ENCODE measurements at places on chromosomes 11 and 22.

DNA sequence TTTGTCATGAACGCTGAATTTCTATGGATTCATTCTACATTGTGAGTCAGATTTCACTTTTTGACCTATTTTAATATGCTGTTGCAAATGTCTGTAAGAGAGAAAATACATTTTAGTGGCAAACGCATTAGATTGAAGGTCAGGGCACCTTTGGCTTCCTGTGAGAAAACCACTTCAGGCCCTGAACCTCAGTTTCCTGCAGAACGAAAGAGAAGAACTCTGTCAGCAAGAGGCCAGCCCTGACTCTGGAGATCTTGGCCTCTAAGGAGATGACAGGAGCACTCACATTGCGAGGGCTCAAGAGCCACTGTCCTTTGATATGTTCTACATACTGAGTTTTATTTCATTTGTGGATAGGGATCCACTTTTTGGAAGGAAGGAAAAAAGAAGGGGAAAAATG is 83.6 kb downstream of the KCNJ1 start:
- no peak for DNase-seq

- DNase-seq: no peak
Observed at GRCh38 chr22:28397306-28397705, 282.3 kb downstream of the TTC28 start.

- DNase-seq: no peak
Observed at GRCh38 chr11:37849706-37850105, 1251.7 kb upstream of the RAG2 start.

- DNase-seq: no peak
Observed at GRCh38 chr11:131038597-131038996, 122.3 kb upstream of the SNX19 start.

GRCh38 chr11:22577854-22578253 is 47.8 kb downstream of the FANCF start:
- DNase-seq: no peak

DNA sequence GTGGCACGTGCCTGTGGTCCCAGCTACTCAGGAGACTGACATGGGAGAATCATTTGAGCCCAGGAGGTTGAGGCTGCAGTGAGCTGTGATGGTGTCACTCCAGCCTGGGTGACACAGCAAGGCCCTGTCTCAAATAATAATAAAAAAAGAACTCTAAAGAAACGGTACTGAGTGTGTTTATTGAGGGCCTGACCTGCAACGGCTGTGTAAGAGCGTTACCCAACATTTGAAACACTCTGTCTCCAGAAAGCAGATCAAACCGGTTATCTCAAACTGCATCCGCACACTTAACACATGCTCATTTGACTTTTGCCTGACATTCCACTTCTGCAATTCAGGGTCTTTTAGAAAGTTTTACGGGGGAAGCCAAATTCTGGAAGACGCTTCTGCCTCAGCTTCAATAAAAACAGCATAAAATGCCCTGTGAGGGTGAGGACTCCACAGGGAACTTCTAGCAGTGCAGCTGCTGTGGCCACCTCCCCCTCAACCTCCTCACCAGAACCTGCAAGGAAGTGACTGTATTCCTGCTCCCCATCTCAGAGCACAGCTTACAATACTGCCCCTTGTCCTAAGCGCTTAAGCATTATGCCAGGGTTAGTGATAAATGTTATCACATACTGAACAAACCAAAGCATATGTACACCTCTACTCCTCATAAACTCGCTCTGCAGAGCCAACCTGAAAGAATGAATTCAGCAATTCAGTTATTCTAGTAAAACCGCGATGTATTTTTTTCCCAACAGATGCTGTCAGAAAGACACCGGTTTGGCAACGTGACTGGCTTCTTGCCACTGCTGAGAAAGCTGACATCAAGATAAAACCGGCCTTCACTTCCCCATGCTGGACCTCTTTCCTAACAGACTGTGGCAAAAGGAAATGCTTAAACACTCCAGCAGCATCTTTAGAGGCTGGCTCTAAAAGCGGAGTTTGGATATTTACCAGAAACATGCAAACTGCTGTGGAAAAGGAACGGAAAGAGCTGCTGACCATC is 52.2 kb downstream of the PRDM10 start:
- no peak for DNase-seq

DNA sequence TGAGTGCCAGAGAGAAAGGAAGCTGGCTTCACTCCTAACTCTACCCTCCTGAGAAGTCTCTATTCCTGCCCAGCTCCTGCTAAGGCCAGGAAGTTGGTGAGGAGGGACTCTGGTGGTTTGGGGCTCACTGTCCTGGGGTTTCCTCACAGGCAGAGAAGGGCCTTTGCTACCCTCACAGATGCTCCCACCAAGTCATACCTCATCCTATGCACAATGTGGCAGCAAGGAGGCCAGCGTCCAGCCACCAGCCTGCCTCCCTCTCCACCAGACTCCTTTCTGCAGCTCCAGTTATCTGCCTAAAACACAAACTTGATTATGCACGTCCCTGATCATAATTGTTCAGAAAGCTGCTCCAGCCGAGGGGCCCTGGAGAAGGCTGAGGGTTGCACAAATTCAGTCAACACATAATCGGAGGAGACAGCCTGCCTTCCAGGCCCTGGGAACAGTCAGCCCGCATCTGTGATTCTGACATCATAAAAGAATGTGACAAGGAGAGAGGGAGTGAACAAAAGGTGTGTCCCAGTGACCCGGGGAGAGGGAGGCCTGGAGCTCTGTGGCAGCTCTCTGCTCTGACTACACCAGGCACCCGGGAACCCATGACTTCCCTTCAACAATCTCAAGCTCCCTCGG is 28.8 kb downstream of the DKK3 start:
- no peak for DNase-seq

DNA sequence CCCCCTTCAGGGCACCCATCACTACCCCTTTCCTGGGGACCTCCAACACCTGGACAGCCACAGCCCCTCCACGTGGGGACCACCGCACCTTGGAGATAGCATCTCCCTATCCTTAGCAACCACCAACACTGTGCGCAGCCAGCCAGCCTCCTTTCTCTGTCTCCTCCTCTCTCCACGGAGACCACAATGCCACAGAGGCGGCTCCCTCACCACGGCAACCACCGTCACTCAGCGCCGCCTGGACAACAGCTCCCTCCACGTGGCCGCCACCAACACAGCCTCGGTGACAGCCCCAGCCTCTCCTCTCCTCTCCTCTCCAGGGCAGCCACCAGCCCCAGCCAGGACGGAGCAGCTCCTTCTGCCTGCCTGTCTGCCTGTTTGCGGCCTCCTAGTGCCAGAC is 10.5 kb downstream of the ELFN2 start:
- no peak for DNase-seq

DNA sequence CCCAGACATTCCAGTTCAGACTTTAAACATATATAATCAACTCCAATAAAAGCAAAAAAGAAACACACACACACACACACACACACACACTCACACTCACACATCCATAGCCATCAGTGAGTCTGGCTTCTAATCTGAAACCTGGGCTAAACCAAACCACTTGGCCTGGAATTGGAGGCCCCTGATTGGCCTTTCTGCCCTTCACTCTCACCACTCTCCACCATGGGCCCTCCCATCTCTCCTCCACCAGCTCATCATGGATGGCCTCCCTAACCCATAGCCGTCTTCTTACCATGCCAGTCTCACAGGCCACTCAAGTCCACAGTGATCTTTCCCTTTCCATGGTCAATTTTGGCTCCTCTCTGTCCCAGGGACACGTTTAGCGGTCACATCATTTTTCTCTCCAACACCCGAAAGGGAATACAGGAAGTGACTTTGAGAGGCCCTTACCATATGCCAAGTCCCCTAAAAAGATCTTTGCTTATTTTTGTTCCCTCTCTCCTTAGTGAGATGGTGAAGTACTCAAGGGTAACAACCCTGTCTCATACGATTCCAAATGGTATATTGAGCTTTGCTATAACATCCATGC is 66.6 kb downstream of the ENDOD1 start:
- no peak for DNase-seq

- DNase-seq: no peak
Observed at GRCh38 chr22:24428751-24429410, 1.5 kb downstream of the ADORA2A start.

- no peak for DNase-seq
Observed at GRCh38 chr11:127640561-127641451, 640.2 kb upstream of the KIRREL3 start.

GRCh38 chr11:72773291-72773690 is 20.6 kb downstream of the STARD10 start:
- DNase-seq: no peak
